ENCODE measurements at places on chromosomes 4 and X.

- DNase-seq = peak; percentile 40
These were observed 9.0 kb upstream of the MAGEA8 start for GRCh38 chrX:149871940-149872339.

DNA sequence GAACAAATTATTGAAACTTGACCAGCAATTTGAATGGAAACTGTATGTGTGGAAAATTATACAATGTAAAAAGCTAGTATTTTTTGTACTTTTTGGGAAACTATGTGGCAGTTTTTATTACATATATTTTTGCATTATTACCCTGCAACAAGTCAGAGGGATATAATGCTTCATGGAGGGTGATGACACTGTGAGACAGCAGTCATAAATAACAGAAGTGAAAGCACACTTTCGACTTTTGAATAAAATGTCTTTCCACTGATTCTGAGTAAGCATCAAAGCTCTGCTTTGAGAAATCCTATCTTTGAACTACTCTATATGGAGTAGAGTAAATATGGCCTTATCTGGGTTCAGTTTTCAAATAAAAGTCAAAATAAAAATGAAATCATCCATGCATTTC, 122.6 kb upstream of the PABPC4L start:
- no peak for DNase-seq

- DNase-seq = no peak
These were observed at the start of gene AGTR2 for GRCh38 chrX:116170511-116170910. Gene AGTR2, plus strand, starts transcription at chrX:116170744. Its CDS starts 1,537 bp downstream, at chrX:116172281.

GRCh38 chrX:43679778-43680177, 23.7 kb downstream of the MAOA start:
- DNase-seq = no peak

GRCh38 chr4:180134091-180134866, 2108.9 kb upstream of the TENM3 start:
- DNase-seq = no peak

DNA sequence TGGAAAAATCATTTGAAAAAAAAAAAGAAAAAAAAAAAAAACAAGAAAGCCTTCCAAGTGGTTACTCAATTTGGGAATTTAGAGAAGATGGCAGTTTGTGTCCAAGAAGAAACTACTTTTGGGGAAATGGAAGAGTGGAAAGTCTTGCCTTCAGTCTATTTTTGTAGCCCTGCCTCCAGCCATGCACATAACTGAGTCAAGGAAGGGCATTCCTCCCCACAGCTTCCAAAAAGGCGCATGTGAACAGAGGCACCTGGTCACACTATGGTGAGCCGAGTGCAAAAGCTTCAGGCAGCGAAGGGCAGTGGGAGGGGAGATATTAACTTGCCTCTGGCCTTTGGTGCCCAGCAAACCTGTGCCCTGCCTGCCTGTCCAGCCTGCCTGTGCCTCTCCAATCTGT, 163.7 kb downstream of the SMIM20 start:
- no peak for DNase-seq

GRCh38 chrX:77440330-77440729, 6.9 kb upstream of the FGF16 start:
- DNase-seq = no peak

GRCh38 chrX:69388526-69388925, 115.6 kb upstream of the NALF2 start:
- DNase-seq = no peak

- DNase-seq = no peak
These were observed 64.6 kb downstream of the ANAPC4 start for GRCh38 chr4:25441519-25442117.

DNA sequence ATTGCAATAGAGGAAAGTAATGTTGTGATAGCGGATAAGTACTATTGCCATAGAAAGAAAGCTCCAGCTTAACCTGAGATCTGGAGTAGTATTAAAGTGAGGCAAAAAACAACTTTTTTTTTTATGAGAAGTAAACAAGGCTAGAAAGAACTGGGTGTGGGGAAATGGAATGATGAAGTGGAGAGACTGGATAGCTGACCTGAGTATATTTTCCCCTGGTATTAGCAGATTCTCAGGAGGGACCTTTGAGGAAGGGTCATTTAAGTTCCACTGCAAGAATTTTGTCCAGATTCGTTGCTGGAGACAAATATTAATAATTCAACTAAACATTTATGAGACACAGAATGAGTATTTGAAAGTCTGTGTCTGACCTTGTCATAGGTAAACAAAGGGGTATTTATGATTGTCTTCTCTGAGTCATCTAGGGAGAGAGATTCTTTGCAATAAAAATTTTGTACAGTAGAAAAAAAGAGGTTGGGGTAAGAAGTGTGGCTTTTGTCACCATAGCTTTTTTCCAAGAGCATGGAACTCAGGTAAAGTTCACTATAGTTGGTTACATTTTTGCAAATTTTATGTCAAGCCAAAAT, 2095.9 kb downstream of the ARAP2 start:
- no peak for DNase-seq

GRCh38 chr4:3516836-3517730, 15.1 kb downstream of the LRPAP1 start:
- DNase-seq = no peak
